ENCODE measurements at places on chromosomes 12 and 14.

DNA sequence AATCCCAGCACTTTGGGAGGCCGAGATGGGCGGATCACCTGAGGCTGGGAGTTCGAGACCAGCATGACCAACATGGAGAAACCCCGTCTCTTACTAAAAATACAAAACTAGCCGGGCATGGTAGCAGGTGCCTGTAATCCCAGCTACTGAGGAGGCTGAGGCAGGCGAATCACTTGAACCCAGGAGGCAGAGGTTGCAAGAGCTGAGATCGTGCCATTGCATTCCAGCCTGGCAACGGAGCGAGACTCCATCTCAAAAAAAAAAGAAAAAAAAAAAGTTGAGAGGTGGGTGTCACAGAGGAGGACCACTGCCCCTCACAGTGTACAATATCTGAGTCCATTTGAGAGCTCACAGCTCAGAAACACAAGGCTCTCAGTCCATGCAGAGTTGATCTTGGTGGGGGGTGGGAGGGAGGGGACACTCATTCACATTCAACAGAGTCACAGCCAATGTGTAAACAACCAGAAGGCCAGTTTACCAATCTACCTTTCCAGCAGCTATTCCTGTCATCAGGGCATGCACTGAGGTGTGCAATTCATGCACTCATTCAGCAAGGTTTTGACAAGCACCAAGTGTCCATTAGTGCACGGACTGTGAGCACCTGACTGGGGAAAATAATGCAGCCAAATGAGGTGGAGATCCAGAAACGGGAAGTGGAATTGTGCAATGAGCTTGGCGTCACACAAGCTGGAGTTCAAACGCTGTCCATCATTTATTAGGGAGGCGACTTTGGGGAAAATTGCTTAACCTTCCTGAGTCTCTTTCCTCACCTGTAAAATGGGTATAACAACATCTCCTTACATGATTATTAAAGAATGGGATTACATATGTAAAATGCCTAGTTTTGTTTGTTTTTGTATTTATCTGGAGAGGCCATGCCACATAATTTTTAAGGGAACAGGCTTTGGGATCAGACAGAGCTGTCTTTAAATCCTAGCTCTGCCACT, 4.4 kb upstream of the EIF5 start:
- DNase-seq = no peak

GRCh38 chr12:11745113-11745512, 95.6 kb downstream of the ETV6 start:
- no peak for DNase-seq

- DNase-seq = no peak
Measured at GRCh38 chr14:32707742-32708500, 230.8 kb upstream of the NPAS3 start.

DNA sequence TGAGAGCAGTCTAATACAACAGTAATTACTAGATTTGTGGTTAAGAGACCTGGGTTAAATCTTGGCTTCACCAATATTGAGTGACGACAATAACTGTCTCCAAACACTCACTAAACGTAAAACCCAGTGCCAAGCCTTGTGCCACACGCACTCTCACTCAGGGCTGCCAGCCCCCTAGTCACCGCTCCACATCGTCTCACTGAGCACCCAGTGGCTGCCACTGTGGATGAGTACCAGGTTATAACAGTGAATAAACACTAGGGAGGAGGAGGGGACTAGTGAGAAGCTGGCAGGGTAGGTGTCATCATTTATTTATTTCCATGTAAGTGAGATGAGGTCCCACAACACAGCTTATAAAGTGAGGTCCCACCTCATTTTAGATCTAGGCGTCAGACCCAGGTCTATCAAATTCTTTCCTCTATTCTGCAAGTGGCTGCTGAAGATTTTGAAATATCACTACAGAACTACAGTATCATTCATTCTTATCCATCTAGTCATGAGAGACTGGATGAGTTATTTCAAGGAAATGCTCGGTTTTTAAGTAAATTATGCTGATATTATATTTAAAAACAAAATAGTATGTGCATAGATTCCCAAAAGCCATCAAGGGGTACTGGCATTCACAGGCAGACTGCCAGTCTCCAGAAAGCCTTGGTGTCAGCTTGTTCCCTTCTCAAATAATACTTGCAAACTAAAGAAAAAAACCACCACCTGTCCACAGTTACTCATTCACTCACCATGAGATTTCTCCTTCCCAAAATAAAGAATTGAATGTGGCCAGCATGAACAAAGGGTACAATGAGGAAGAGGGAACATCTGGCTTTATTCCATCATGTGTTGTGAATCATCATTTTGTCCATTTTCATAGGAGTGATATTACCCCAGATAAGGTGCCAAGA, 84.0 kb downstream of the PTPN21 start:
- no peak for DNase-seq

- no peak for DNase-seq
Measured at GRCh38 chr12:40559865-40560264, 132.4 kb upstream of the CNTN1 start.

- DNase-seq = no peak
Measured at GRCh38 chr12:72214163-72214562, 58.0 kb upstream of the TRHDE start.
